Stimulated activated CD8-positive, alpha-beta memory T cell treated with anti-CD3 and anti-CD28 coated beads, Interleukin-2, amount 100 ng/mL, for 1 hour (primary cell): ENCODE measurements at places on chromosomes 7 and 10.

DNA sequence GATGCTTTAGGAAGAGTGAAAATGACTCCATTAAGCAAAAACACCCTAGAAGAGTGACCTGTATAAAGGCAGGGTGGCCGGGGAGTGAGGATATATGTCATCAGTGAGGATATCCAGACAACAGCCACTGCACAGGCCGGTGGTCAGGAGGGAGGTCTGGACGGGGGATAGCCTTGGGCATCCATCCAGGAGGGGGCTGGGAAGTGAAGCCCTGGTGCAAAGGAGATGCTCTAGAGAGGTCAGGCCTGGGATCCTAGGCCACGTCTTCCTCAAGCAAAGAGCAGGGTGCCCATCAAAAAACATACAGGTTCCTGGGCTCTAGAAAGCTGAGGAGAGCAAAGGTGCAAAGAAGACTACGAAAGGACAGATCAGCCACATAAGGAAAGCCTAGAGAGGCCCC is 25.6 kb downstream of the FAM171A1 start:
- no peak for DNase-seq

DNA sequence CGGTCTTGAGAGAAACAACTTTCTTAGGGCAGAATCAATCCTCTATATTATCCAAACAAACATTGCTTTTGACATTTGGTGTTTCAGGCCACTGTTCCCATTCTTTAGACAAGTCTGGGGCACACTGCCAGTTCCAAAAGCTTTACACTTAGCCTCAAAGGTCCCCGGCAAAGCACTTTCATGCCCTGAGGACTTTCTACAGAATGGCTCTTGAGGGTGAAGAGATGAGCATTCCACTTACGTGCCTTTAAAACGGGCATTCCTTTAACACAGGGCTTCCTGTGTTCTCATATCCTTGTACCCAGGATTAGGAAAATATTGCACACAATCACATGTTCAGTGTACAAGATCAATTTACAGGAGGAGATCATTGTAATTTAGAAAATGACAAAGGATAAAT is 13.1 kb upstream of the TMEM213 start:
- no peak for DNase-seq

GRCh38 chr7:38950309-38950708 is 27.4 kb upstream of the POU6F2 start:
- DNase-seq = no peak

GRCh38 chr7:21891291-21891690 is 54.4 kb downstream of the CDCA7L start:
- DNase-seq = no peak

DNA sequence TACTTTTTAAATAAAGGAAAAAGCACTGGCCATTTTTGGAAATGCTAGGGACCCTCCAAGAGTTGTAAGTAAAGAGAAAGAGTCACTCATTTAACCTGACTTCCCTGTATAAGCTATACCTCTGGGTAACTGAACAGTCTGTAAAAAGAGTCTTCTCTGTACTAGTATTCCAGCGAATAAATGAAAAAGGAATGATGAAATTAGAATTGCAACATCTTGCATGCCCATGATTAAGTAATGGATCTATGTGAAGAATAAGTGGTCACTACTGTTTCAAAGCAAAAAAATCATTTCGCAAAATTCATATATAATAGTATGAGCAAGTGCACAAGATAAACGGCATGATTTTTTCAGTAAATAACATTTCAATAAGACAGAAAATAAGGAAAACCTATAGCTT is 116.8 kb downstream of the ZFAND4 start:
- DNase-seq = no peak

DNA sequence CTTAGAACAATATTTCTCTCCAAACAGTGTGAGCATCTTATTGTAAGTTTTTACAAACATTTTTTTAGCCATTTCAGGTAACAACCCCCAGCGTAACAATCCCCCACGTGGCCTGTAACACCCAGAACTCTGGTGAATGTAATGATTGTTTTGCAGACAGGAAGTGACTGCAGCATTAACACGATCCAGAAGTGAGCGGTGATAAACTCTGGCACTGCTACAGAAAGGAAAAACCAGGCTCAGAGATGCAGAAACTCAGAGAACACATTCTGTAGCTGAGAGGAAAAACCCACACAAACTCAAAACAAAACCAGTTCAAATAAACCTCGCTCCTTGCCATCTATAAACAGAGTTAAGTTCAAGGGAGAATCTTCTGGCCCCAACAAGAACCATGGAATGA is 285.7 kb downstream of the FGFR2 start:
- DNase-seq = no peak

DNA sequence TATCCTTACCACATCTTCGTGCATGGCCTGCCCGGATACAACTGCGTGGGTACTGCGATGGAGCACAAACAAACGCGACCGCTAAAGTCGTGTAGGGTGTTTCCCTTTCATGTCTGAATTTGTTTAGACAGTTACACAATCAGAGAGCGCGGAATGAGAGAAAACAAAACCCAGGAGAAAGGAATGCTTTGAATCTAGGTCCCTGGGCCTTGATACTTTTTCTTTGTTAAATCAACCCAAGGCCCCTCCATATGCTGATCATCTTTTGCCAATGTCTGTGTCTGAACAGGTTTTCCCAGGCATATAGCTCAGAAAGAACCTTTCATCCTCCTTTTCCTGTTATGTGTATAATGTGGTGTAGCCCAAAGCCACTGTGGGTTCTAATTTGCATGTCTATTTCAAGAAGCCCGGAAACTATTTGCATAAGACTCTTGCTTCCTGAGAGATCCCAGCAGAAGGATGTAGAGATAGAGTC is 145.8 kb downstream of the FRMD4A start:
- DNase-seq = no peak

DNA sequence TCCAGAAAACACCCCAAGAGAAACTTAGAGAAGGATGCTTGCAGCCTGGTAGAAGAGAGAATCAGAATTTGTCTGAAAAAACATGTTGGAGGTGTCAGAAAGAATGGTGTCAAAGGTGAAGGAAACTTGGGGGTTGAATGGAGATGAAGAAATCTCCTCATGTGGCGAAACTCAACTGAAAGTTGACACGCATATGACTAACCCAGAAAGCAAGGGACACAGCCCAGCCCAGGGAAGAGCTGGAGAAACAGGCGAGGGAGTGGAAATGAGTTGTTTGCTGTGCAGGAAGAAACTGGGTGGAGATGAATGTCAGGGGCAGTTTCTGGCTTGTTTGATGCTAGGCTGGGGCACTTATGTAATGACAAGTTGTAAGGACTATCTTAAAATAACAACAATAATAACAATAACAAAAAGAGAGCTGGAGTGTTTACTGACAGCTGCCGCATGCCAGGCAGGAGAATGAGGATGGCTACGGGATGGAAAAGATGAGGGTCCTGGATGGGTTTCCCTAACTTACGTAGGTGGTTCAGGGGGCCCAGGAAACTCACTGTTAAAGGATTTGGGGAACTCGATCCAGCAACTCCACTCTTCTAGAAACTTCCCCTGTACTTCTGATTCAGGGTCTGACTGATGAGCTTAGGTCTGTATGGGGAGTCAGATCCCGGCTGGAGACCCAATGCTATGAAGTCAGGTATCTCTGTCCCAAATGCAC is 57.4 kb downstream of the MAP3K8 start:
- DNase-seq = no peak

DNA sequence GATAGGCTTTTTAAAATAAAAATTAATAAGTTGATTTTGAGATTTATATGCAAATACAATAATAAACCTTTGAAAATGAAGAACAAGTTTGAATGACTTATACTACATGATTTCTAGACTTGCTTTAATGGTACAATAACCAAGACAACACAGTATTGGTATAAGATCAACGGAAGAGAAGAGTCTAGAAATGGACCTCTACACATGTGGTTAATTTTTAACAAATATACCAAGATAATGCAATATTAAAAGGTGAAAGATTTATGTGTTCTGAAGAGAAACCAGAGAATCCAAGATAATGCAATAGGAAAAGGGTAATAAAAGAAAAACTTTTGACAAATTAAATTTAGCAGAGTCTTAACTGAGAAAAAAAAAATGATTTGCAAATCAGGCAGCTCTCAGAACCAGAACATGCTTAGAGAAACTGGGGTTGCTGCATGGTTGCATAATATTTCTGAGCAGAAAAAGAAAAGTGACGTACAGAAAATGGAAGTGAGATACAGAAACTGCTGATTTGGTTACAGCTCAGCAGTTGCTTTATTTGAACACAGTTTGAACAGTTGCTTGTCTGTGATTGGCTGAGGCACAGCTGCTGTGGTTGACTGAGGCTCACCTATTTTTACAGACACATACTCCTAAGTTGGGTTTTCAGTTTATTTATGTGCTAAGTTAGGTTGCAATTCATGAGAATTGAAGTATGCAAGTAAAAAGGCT is 365.9 kb downstream of the CRPPA start:
- DNase-seq = no peak

DNA sequence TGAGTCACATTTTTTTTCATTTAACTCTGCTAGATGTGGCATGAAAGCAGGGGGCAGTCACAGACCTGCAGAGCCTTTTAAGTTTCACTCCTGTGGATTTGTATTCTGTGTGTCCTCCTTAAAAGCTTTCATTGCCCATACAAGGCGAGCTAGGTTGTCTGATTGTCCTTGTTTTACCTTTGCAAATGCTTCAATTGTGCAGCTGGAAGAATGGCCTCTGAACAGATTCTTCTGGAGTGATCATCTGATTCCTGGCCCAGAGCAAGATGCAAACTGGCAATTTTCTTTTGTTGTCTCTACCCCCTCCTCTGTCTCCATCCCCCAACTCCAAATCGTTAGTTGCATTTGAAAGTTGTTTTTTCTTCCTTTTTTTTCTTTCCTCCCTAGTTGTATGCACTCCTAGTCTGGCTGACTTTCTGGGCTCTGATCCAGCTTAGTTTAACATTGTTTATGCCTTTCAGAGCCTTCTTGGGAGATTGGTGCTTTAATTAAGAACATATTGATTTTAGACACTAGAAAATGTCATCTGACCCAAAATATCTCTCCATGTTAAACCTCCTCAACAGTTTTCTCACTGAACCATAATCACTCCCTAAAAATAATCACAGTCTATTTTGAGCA is 150.2 kb downstream of the REEP3 start:
- no peak for DNase-seq

DNA sequence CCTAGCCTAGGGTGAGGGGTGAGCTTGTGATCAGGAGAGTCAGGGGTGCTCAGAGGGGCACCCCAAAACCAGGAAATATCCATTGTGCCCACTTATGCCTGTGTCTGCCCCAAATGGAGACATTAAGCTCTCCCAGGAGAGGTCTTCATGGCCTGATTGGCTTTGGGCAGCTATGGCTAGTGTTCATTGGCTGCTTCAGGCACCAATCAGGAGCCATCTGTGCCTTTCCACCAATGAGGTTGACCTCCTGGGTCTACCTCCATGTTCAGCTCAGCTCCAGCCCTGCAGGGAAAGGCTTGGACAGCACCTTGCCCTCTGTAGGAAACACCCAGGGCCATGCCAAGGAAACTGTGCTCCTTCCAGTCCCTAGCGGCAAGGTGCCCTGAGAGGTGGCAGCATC is 23.9 kb upstream of the HSPB1 start:
- no peak for DNase-seq

DNA sequence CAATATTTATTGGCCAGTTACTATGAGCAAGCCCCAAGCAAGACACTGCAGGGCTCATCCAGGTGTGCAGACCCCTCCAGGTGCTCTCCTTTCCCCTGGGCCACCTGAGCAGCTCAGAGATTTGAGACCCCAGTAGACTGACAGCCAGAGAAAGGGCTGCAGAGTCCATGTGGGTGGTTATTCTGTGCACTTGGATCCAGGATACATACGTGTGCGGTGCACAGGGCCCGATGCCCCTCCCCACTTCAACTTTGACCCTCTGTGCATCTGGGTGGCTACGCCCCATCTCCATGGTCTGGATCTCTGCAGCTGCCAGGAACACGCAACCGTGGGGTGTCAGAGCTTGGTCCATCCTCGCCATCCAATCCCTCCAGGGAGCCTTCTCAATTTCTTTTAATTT is 72.9 kb downstream of the MKI67 start:
- no peak for DNase-seq

- no peak for DNase-seq
These were observed 715 bp upstream of the PANK1 start for GRCh38 chr10:89645742-89646172.
